ENCODE measurements at places on chromosomes 7 and 10.

DNA sequence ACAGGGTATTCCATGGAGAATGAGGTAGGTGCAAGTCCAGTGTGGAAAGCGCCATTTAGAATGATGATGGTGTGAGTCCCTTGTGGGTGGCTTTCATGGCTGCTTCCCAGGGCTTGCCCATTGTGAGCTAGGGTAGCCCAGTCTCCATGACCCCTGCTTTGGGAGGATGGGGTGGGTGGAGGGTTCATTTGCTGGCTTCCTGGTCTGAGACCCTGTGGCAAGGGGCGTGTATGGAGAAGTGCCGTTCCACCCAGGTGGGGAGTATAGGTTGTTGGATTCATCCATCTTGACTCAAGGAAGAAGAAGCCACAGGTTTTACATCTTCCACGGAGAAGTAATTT, 27.7 kb downstream of the CCM2 start:
- DNase-seq = no peak

DNA sequence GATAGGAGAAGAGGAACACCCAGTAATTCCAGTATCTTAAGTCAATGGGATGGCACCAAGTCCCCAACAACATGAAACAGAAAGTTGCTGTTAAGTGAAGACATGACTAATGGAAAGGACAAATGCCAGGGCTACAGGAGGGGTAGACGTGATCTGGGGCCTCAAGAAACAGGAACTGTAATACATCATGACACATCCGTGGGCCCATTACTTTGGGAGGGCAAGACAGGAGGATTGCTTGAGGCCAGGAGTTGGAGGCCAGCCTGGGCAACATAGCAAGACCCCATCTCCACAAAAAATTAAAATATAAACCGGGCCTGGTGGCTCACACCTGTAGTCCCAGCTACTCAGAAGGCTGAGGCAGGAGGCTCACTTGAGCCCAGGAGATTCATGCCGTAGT, 408.6 kb upstream of the PRKCQ start:
- DNase-seq = no peak

DNA sequence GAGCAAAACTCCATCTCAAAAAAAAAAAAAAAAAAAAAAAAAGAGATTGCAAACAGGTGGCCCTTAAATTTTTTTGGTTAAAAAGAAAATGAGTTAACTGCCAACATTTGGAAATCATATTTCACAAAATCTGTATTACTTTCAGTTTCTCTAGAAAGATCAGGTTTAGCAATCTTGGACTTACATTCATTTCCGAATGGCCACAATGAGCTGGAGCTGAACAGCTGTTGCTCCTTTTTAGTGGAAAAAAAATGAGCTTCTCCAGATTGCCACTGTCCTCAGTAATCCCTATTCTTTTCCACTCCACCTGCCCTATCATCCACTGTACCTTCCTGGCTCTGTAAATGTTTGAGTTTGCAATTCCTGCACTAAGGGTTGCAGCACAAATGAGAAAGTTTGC, 43.6 kb downstream of the RAB11FIP2 start:
- no peak for DNase-seq

GRCh38 chr7:101957744-101958525, 140.5 kb downstream of the CUX1 start:
- DNase-seq = no peak

GRCh38 chr10:121994429-121994941, 5.5 kb downstream of the TACC2 start:
- no peak for DNase-seq

DNA sequence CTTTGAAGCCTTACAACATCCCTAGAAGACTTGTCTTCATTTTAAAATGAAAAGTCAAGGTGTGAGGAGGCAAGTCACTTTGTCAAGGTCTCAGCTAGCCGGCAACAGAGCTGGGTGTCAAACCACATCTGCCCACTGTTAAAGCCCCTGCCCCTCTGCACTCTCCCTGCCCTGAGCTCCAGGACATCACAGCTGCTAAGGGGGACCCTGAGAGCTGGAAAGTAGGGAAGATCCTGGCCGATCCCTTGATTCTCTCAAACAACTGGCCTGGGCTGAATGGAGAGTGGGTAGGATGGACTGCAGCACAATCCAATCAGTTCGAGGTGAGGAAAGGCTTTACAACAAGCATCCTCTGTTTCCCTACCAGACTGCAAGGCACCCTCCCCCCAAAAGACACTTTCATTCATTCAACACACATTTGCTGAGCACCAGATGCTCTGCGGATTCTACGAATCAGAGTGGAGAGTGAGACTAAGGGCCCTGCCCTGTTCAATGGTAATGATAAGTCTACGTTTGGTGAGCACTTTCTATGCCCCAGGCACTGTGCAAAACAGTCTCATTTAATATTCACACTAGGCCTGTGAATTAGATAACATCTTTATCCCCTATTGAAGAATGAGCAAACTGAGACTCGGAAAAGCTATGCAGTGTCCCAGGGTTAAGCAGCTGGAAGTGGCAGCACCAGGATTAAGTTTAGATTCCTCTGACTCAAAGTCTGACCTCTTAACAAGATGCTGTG, 148.1 kb downstream of the HERPUD2 start:
- no peak for DNase-seq

DNA sequence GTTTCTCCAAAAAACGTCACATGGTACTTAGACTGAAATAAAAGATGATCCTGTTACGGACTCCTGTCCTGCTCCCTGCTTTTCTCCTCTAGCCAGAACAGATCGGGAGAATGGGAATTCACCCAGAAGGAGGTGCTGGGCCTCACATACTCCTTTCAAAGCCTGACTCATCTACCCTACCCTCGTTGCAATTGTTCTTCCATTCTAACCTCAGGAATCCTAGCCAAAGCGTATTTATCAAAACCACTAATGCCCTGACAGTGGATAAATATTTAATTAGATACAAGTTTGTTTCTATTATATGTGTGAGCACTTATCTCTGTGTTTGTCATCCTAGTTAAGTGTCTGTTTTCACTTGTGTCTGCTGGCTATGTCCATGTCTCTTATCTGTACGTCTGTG, 21.7 kb downstream of the ZCWPW1 start:
- DNase-seq = no peak

GRCh38 chr10:89262086-89263051, 10.8 kb upstream of the LIPA start:
- no peak for DNase-seq

DNA sequence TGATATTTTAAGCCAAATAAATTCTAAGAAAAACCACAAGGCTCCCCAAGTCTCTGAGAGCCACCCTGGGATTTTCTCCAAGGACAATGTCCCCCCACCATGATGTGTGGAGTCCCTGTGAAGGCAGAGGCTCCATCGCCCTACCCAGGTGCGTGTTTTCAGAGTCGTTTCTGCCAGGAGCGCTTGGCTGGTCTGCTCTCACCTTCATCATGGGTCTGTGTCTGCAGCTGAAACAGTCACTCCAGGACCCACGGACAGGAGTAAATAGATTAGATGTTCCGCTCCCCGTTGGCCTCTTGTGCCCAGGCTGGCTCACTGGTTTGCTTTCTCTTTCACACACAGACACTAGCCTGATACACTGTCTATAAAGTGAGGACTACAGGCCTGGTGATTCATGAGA, 217.5 kb downstream of the SFMBT2 start:
- peak; percentile 23 for DNase-seq

DNA sequence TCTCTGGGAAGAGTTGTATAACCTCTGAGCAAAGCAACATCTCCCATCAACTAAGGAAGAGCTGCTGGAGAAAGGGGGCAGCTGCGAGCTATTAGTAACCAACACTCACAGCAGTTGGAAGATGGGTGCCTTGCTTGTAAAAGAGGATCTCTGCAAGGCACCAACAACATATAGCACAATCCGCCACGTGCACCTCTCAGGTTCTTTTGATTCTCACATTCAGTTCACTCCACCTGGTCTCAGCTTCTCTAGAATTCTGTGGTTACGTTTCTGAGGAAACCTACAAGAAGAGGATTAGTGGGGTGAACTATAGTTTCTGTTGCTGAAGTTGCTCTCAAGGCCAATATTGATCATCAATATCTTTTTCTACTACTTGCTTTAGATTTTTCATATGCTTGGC, 117.1 kb downstream of the RPS24 start:
- DNase-seq = no peak

- no peak for DNase-seq
Measured at GRCh38 chr10:47027108-47027783, 116.0 kb downstream of the PTPN20 start.

GRCh38 chr10:77191324-77192049, 446.1 kb downstream of the KCNMA1 start:
- no peak for DNase-seq

DNA sequence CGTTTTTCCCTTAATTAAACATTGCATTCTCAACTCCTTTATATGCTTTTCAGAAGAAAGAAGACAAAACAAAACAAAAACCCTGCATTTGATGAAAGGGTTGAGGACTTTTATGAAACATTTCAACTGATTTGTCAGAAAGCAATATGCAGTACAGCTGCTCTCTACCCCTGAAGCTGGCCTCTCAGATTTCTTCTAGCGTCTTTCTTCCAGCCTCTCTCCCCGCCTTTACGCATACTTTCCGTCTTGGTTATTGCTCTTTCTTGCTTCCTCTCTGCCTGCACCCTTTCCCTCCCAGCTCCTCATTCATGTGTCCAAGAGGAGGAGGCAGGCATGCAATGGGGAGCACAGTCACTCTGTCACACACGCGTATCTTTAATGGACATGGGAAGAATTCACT, 91.0 kb upstream of the COL1A2 start:
- DNase-seq = no peak

DNA sequence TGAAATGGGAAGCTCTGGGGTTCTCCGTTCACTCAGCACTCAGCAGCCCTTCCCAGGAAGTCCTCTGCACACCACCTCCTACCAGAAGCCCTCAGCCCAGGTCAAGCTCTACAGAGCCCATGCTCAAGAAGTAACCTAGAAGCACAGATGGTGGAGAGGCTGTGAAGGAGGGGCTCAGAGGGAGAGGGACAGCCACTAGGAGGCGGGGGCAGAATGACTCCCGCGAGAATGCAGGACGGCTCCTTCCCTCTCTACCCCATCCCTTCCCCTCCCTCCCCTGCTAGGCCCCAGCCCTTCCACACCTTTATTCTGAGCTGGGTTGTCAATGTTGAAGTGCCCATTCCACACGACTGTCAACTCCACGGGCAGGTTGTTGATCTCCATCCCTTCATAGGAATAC, 373.2 kb downstream of the PLXNA4 start:
- DNase-seq = no peak

DNA sequence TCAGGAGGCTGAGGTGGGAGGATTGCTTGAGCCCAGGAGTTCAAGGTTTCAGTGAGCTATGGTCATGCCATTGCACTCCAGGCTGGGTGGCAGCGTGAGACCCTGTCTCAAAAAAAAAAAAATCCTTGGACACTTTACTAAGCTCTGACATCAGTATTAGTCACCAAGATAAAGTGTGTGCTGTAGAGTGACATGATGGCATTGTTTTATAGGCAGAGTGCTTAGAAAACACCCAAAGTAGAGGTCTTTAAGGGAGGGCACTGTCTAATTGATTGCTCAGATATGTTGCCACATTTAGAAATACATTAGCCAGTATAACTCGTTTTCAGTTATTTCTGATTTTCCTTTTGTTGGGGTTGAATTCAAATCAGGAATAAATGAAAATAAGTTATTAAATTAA, 235.9 kb downstream of the REEP3 start:
- no peak for DNase-seq

- no peak for DNase-seq
Measured at GRCh38 chr7:74092964-74093471, 9.4 kb downstream of the LIMK1 start.

GRCh38 chr7:4716946-4717795, 35.1 kb downstream of the FOXK1 start:
- DNase-seq = no peak
